ENCODE measurements at places on chromosomes 3 and 15. TPM values are rescaled to one million over a fixed set of nuclear protein-coding genes. Genes with fewer than 3 reads are reported as not detected.

DNA sequence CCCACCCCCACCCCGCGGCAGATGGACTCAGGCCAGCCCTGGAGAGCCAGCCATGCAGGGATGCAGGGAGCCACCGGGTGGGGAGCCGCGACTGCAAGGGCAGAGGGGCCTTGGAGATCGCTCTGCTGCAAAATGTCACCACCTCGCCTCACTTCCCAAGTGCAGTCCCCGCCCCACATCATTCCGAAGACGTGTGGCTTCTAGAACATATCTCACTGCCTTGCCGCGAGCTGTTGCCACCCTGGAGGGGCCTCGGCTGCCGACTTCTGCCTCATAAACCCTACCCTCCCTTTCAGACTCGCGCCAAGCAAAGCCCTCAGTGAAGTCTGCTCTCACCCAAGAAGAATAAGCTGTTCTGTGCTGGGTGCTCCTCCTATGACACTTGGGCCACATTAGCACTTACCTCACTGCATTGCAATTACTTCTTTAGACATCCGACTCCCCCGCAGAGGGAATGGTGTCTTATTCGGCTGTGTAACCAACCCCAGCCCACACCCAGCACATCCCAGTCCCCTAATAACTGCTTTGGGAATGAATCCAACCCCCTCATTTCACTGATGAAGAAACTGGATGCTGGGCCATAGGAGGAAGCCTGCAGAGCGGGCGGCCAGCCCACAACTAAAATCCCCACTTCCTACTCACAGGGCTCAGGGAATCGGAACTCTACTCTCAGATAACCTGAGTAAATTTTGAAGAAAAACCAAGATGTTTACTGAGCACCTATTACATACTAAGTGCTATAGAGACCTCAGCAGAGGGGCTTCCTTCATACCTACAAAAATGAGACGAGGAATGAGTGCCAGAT is 8.6 kb downstream of the TLE3 start:
- no peak for DNase-seq

- no peak for DNase-seq
These were observed 136.8 kb upstream of the ANKRD28 start for GRCh38 chr3:15934389-15935195.

- no peak for DNase-seq
These were observed 334.8 kb downstream of the LPP start for GRCh38 chr3:188488801-188489200.

- peak; percentile 91 for DNase-seq
These were observed 330.8 kb downstream of the TIGIT start for GRCh38 chr3:114624571-114625181.

DNA sequence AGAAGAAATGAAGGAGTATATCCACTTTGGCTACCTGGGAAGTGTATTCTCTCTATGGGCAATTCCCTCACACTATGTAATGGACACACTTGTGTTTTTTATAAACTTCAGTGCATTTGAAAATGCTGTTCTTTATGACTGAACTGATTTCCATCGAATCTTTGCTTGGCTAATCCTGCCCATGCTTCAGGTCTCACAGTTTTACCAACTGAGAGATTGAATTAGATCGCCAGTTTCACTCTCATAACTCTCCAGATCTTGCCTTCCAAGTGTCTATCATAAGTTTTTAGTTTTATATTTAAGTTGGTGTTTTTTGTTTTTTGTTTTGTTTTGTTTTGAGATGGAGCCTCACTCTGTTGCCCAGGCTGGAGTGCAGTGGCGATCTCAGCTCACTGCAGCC is 73.5 kb upstream of the MBNL1 start:
- no peak for DNase-seq

DNA sequence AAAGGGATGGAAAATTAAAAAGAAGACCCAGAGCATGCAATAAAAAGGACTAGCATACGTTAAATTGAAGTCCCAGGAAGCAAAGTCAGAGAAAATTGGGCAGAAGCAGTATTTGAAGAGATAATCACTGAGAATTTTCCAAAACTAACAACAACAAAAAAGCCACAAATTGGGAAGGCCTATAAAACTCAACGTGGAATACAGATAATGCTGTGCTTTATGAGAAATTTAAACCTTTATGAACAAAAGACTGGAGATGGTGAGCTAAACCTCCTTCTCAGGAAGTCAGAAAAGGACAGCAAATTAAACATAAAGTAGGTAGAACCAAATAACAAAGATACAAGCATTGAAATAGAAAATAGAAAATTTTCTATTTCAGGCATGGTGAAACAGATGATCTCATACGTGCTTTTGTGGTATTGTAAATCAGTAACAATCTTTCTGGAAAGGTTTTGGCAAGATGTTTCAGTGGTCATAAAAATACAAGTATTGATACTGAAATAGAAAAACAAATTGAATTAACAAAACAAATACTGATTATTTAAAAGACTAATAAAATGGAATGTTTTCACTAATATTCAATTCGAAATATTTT is 55.6 kb downstream of the LYSMD4 start:
- DNase-seq: no peak

GRCh38 chr15:29800491-29801366 is 21.5 kb downstream of the TJP1 start:
- no peak for DNase-seq

DNA sequence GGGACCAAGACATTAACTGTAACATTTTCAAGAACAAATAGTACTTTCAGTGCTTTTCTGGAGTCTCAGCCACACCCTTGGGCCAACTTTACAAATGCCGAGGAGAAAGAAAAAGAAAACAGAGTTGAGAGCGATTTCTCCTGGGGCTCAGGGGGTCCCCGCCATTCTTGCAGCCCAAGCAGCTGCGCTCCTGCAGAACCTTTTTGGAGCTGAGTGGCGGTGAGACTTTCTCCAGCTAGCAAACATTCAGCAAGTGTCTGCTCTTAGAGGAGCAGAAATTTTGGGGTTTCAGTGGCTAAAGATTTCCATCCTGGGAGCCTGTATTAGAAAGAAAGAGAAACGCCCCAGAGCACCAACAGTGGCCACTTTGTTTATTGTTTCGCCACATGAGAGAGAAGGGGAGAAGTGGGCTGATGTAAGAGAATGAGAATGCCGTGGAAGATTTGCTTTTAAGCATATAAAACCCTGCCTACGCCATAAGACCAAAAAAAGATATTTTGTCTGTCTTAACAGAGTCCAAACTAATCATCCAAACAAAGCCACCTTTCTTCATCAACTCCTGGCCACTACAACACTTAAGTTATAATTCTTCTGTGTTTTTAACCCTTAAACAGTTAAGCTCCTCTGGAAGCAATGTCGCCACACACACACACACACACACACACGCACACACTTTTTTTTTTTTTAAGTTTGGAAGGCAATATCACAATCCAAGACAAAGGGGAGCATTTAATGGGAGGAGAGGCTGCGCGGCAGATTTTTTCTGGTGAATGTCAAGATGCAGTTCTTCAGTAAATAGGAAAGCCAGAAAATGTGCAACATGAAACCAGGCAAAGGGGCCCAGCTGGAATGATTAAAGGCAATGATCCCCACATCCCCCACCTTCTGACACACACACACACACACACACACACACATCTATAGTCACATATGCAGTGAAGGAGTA is 19.2 kb downstream of the EID1 start:
- no peak for DNase-seq

GRCh38 chr15:75167588-75168350 is 33.9 kb upstream of the C15orf39 start:
- DNase-seq: no peak

DNA sequence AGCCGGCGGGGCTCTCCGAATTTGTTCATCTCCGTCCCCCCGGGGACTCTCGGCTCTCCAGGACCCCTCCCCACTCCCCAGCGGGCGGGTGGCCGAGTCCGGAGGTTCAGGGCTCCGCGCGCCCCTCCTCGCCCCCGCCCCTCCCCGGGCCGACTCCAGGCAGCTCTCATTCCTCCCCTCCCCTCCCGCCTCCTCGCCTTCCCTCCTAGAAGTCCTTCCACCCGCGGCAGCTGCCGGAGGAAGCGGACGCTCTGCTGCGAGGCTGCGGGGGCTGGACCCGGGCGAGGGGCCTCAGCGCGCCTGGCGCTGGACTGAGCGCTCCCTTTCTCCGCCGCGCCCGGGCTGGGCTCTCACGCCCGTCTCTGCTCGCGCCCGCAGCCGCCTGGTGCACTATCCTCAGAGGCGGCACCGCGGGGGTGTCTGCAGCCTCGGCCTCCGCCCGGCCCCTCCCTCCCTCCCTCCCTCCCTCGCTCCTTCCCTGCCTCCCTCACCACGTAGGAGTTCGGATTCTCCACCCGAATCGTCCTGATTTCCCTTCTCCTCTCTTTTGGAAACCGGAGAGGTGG is at the start of gene ROBO2:
Gene ROBO2 (plus strand): TSS at position 494 of the 566 bp plus-strand sequence. CDS start 687 bp downstream, outside the sequence.
- no peak for DNase-seq

DNA sequence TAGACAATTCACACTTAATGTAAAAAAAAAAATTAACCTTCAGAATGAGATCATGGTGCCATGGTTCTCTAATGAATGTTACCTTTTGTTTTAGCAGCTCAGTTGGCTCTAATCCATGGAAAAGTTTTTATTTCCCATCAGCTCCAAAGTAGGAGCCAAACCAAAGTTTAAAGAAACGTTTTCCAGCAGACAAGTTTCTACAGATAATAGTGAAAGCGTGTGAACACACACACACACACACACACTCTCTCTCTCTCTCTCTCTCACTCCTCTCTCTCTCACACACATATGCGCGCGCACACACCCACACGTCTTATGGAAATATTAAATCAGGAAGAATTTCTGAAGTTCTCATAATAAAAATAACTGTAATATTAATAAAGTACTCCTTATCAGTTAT is 46.9 kb downstream of the MBNL1 start:
- DNase-seq: no peak

GRCh38 chr3:132245552-132246142 is 71.6 kb upstream of the ACP3 start:
- peak; percentile 13 for DNase-seq

GRCh38 chr15:57003418-57003817 is 85.0 kb downstream of the TCF12 start:
- DNase-seq: no peak

DNA sequence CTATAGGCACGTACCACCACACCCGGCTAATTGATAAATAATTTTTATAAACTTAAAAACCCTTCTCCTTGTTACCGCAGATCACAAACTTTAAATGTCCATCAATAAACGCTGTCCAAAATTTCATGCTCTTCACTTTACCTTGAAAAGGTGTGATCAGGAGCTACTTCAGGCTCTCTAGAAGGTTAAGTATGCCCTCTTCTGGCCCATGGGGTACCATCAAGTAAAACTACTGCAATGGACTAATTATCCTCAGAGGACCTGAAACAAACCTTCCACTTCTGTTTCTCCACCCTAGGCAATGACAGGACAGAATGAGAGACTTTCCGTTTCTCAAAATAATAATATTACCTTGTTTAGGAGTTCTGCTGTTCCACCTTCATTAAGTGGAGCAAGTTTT is 9.2 kb downstream of the LZTFL1 start:
- DNase-seq: no peak

DNA sequence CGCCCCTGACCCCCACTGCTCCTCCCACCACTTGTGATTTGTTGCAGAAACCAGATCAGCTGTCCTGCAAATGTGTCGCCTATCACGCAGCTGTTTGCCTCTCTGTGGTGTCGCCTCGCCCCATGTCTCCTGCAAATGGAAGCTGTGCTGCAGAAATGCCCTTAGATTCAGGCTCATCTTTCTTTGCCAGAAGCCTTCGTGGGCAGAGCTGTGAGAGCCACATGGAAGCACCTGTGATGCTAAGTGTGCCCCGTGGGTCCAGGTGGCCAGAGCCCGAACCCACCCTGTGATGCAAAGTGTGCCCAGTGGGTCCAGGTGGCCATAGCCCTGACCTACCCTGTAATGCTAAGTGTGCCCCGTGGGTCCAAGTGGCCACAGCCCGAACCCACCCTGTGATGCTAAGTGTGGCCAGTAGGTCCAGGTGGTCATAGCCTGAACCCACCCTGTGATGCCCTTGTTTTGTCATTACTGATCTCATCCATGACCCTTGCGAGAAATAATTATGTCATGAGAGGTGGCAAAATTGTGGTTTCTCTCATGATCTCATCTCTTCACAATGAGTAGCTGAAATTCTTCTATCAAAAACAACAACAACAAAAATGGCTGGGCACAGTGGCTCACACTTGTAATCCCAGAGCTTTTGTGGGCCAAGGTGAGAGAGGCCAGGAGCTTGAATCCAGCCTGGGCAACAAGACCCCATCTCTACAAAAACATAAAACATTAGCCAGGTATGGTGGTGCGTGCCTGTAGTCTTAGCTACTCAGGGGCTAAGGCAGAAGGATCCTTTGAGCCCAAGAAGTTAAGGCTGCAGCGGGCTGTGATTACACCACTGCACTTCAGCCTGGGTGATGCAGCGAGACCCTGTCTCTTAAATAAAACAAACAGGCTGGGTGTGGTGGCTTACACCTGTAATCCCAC is 187.4 kb downstream of the GOLGA6L6 start:
- DNase-seq: no peak

- no peak for DNase-seq
These were observed 76.8 kb downstream of the ADCY5 start for GRCh38 chr3:123371859-123372685.

- DNase-seq: no peak
These were observed 8.9 kb upstream of the SUCNR1 start for GRCh38 chr3:151864423-151865101.

GRCh38 chr3:126117212-126117611 is 33.3 kb upstream of the SLC41A3 start:
- DNase-seq: no peak

GRCh38 chr3:139310474-139310933 is 33.3 kb upstream of the MRPS22 start:
- peak; percentile 85 for DNase-seq

The CNTN3 gene
- not detected for total RNA-seq

The DPPA2 gene
- total RNA-seq: not detected

The ANKRD63 gene
- not detected for total RNA-seq

The GOLGA6D gene
- not detected for total RNA-seq

The SCN11A gene
- total RNA-seq: not detected

The SOX14 gene
- not detected for total RNA-seq

The GOLGA6L9 gene
- total RNA-seq: 3.8 TPM

The TM6SF1 gene
- not detected for total RNA-seq

The CHRD gene
- not detected for total RNA-seq
